ENCODE measurements at places on chromosomes 2 and 18.

GRCh38 chr2:23571527-23572282, 186.7 kb downstream of the KLHL29 start:
- DNase-seq = no peak

GRCh38 chr2:33047939-33048338, 101.2 kb downstream of the LTBP1 start:
- DNase-seq = no peak

DNA sequence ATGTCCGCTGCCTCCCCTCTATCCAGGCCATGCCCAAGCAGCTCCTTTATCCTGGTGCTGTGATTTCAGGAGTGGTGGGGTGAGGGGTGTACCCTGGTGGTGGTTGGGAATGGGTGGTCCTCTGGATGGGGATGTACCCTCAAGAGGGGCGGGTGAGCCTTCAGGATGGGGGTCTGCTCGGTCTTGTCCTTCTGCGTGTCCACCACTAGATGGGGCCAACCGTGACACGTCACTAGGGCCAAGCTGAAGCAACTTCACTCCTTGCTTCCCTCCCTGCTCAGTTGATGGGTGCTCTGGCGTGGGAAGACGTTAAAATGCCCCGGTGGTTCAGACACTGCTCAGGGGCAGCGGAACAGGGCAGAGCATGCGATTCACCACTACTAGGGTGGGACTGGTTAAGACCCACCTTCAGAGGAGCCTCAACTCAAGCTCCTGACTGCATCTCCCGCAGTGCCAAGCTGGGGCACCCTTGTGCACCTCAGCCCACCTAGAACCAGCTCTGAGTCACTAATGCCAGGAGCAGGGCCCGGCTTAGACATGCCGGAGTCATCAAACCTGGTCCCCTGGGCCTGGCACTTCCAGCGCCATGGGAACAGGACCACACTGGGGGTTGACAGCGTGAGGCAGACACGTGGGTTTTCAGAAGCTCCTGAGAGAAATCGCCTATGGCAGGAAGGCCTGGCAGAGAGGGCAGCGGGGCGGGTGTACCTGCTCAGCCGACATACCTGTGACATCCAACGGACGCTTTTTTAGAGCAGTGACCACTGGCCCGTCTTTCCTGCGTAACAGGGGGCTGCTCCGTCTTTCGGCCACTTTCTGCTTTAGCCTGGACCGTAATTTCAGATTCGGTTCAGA, 256.7 kb downstream of the HDAC4 start:
- DNase-seq = peak; percentile 38

GRCh38 chr2:119278946-119279345, 55.3 kb downstream of the STEAP3 start:
- DNase-seq = no peak

- no peak for DNase-seq
Observed at GRCh38 chr18:59778434-59778833, 81.2 kb upstream of the CCBE1 start.

DNA sequence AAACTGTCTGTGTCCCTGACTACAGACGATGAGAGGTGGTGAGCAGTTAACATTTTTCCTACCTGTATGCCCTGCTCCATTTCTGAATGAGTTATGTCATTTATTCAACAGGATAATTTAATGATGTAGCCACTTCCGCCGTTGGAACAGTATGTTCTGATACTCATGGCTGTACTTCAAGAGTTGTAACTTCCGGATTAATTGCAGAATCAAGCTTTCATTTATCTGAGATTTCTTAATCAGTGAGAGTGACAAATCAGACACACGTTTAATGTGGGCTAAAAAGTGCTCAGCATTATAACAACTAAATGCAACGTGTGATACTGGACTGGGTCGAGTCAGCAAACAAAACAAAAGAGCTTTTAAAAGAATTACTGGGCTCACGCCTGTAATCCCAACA, 107.7 kb downstream of the KCTD1 start:
- no peak for DNase-seq

Measured in CD4-positive, alpha-beta T cell treated with Interleukin-17A for 4 hours (primary cell).